PC-3 (cell line): ENCODE measurements at places on chromosomes 11 and 22. TPM values are rescaled to one million over a fixed set of nuclear protein-coding genes. Genes with fewer than 3 reads are reported as not detected.

KCNK4 gene
- 1.2 TPM in 1 of 2 replicates, not detected in the other for total RNA-seq

USP2 gene
- total RNA-seq: 0.92 and 1.8 TPM in 2 replicates

SFI1 gene
- 22.5 and 24.0 TPM in 2 replicates for total RNA-seq

GGT5 gene
- 0.04 and 0.12 TPM in 2 replicates for total RNA-seq

MMP27 gene
- total RNA-seq: not detected in 2 replicates
